ENCODE measurements at places on chromosomes 2 and 18. TPM values are rescaled to one million over a fixed set of nuclear protein-coding genes. Genes with fewer than 3 reads are reported as not detected.

Gene FIGN
- 4.7 TPM for total RNA-seq

Gene SIGLEC15
- 2.5 TPM for total RNA-seq

Gene AP1S3
- 6.7 TPM for total RNA-seq

Gene ZBTB7C
- total RNA-seq, result 0.06 TPM

Gene GREB1
- total RNA-seq, result 0.64 TPM

Gene DPYSL5
- total RNA-seq, result not detected

Gene SERPINB13
- not detected for total RNA-seq

Gene RAPGEF4
- 5.1 TPM for total RNA-seq

Gene TFPI
- total RNA-seq, result 182 TPM

Gene GREB1L
- 1.4 TPM for total RNA-seq

DNA sequence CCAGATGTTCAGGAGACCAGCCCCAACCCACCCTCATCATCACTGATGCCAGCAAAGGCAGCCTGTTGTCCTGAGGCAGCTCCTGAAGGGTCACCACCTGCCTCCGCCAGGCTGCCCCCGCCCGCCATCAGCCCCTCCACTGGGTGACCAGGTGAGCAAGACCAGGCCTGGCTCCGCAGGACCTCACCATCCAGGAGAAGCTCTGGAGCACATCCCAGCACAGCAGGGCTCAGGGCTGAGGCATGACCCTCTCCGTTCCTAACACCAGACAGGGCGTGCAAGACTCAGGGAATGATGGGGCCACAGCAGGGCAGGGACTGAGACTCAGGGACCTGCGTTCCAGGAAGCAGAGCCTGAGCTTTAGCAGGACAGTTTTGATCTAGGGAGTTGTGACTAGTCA lies 218.8 kb upstream of the RAB6C start:
- DNase-seq, result no peak

GRCh38 chr2:105447476-105447875 lies 48.6 kb upstream of the FHL2 start:
- no peak for DNase-seq

DNA sequence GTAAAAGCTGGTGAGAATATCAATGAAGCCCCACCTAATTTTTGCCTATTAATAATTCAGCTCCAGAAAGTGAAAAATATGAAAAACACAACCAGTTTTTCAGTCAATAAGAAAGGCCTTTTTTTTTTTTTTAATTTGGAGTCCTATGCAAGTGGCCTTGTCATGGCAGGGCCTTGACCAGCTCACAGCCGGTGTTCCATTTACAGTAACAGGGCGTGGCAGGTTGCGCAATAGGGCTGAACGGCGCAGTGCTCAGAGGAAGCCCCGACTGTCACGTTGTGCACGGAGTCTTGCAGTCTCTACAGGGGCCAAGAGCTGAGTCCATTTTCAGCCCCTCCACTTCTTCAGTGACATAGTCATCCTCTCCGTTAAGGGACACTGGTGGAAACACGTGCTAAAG lies 184.1 kb upstream of the FN1 start:
- DNase-seq, result no peak

DNA sequence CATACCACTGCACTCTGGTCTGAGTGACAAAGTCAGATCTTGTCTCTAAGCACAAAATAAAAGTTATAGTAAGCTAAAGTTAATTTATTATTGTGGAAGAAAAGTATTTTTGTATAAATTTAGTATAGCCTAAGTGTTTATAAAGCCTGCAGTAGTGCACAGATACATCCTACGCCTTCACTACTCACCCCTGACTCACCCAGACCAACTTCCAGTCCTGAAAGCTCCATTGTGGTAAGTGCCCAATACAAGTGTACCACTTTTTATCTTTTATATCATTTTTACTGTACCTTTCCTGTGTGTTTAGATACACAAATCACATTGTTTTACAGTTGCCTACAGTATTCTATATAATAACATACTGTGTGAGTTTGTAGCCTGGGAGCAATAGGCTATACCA lies 57.5 kb downstream of the UBE2E3 start:
- DNase-seq, result no peak

DNA sequence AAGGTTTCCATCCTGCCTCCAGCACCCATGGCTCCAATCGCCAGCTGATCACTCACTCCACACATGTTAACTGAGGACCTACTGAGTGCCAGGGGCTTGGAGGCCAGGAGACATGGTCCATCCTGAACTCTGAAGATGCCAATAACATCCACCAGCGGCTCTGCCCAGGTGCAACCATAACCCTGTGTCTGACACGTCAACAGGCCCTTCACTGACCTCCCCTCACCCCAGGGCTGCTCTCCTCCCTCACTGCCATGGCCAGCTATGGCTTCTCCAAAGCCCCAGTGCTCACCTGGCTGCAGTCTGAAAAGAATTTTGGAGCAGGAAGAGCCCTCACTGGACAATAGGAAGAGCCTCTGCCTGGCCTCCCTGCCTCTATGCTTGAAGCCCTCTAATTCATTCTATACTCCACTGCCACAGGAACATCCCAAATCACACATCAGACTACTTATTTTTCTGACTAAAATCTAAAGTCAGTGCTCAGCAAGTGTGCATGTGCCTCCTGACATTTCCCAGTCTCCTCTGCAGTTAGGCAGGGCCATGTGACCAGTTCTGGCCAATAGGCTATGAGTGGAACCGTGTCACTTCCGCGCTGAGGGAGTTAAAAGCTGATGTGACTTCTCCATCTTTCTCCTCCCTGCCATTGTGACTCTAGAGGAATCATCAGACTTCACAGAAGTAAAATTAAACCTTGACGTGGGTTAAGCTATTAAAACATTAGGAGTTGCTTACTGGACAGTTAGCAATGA lies 37.2 kb downstream of the ZBTB7C start:
- no peak for DNase-seq

DNA sequence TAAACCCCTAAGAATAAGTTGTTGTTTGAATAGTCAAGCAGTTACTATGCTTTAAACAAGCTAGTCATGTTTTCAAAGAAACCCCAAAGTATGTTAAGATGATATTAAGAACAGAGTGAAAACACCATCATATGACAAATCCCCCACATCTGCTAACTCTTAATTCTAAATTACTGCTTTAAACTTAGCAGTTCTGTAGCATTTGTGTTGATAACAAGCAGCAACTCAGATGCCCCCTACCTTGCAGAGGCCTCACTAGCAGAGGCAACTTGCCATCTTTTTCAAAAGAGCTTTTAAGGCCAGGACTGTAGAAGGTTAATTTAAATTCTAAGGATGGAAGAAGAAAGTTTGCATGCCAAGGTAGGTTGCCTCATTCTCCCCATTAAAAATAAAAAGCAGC lies 376.2 kb downstream of the SETBP1 start:
- no peak for DNase-seq

- DNase-seq, result no peak
Measured at GRCh38 chr2:204255071-204255470, 290.2 kb upstream of the PARD3B start.

DNA sequence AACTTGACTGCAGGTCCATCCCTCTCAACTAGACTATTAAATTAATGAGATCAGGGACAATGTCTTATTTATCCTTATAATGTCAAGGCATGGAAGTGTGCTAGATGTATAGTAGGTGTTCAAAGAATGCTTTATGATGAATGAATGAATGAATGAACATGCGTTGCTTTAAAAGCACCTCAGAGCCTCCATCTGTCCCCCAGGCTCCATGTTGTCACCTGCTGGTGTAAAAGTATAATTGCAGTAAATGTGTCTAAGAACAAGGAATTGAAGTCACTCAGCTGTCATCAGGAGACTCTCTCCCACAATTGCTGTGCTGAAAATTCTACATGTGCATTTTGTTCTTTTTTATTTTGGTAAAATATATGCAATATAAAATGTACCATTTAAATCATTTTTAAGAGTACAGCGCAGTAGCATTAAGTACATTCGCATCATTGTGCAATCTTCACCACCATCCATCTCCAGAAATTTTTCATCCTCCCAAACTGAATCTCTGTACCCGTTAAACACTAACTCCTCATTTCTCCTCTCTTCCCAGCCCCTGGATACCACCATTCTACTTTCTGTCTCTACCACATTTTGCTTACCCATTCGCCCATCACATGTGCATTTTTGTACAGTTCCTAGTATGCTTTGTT lies 52.6 kb downstream of the GNAL start:
- DNase-seq, result no peak

DNA sequence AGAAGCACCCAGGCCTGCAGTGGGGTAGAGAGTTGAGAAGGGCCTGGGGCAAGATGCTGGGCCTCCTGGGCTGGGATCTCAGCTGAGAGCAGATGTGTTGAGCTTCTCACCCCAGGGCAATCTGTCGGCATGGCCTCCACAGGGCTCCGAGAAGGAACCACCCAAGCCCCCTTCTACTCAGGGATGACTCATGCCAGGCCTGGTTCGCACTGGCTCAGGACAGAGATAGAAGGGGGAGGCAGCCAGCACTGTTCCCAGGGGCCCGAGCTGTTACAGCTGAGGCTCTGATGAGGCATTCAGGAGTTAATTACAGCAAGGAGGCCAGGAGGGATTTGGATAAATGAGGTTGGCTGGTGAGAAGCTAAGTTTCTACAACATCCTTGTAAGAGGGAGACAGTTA lies 62.5 kb downstream of the CENPO start:
- no peak for DNase-seq

DNA sequence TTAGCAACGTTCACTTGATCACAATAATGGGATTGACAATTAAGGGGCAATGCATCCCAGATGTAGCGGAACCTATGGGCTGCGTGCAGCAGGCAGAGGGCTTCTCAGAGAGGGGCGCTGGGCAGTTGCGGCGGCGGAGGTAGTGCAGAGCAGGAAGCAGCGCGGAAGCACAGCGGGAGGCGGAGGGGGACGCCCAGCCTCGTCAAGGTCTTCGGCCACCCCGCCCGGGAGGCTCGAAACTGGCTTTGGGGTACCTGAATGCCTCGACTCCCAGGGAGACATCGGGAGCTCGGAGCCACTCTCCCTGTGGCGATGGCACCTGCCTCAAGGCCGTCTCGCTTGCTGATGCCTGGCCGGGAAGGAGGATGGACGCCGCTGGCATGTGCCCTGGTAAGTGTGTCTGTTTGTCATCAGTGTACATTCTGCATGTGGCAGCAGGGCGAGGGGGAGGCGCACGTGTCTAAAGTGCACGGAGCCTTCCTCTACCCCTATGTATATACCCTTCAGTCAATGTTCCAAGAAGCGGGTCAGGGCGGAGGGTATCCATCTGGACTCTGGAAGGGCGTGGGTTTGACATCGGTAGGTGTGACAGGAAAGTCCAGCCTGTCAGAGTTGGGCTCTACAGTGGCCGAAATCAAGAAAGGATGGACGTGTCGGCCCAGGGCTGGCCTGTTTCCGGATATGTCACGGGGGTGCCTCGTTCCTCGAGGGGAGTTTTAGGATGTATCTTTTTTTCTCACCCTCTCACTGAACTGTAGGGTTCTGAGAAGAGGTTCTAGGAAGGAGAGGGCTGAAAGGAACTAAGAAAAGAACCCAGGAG lies 7.5 kb upstream of the SP9 start:
- no peak for DNase-seq

GRCh38 chr18:60883587-60883986 lies 449.6 kb upstream of the CDH20 start:
- no peak for DNase-seq

DNA sequence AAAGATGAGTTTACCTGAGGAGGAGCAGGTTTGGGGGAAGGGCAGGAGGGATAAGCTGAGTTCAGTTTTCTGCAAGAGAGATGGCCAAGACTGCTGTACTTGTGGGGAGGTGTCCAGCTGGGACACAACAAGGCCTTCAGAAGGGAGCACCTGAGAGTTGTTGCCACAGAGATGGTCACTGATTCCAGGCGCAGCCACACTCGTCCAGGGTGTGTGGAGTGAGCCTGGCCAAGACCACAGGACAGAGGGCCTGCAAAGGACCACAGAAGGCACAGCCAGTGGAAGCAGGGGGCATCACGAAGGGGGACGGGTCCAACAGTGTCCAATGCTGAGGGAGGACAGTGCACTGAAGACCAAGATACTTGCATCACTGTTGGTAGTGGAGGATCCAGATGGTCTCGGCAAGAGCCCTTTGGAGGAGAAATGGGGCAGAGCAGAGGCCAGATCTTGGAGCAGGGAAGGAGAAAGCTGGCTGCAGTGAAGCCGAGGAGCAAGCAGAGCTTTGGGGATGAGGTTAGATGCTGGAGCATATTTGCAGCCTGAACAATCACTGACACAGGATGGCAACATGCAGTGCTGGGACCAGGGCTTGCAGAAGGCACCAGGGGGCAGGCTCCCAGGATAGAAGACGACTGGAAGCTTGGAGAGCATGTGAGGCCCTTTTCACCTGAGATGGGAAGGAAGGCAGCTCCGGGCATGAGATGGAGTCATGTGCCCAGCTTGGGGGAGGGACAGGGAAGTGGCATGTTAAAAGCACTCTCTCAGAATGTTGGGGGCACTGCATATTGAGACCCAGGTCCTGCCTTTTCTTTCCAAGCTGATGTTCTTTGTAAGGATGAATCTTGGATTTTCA lies 214.0 kb downstream of the CYP26B1 start:
- no peak for DNase-seq

- no peak for DNase-seq
Measured at GRCh38 chr2:40105593-40105992, 326.5 kb upstream of the THUMPD2 start.

DNA sequence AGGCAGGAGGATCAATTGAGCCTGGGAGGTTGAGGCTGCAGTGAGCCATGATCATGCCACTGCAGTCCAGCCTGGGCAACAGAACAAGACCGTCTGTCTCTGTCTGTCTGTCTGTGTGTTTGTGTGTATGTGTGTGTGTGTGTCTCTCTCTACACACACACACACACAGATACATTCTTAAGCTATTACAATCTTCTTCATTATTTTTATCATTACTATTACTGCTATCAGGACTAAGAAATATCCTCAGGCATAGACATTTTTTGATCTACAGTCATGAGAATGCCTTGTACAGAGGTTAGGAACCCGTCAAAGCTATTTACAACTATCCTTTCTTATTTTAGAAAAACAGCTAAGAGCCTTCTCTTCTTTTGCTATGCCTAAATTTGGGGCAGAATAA lies 207.4 kb downstream of the NEDD4L start:
- no peak for DNase-seq

GRCh38 chr18:61502472-61502871 lies 169.2 kb downstream of the CDH20 start:
- peak; percentile 36 for DNase-seq

- peak; percentile 85 for DNase-seq
Measured at GRCh38 chr18:45802814-45803492, 22.5 kb upstream of the SIGLEC15 start.

- DNase-seq, result no peak
Measured at GRCh38 chr2:160252278-160252887, 52.3 kb upstream of the ITGB6 start.

- no peak for DNase-seq
Measured at GRCh38 chr2:84674586-84674985, 158.3 kb downstream of the DNAH6 start.

DNA sequence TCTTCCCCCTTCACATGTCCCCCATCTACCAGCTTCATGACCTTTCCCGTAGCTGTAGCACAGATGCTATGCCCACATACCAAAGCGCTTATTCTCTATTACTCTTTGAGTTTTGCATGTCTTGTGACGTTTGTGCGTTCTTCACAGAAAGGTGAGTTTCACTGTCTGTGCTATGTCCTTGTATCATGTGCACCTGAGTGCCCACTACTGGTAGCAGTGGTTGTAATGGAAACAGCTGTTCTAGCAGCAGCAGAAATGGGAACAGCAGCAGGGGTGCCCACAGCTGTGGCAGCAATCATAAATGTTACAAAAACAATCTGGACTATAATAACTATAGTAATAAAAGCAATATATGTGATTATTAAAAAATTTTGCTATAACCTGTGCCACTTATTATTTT lies 127.1 kb downstream of the STK39 start:
- DNase-seq, result no peak

Measured in glomerular endothelial cell (primary cell).